ENCODE measurements at places on chromosomes 11 and 22.

GRCh38 chr11:89490602-89490980 is 584 bp downstream of the NOX4 start:
- DNase-seq: no peak

GRCh38 chr11:109729761-109730160 is 307.8 kb downstream of the C11orf87 start:
- DNase-seq: no peak

DNA sequence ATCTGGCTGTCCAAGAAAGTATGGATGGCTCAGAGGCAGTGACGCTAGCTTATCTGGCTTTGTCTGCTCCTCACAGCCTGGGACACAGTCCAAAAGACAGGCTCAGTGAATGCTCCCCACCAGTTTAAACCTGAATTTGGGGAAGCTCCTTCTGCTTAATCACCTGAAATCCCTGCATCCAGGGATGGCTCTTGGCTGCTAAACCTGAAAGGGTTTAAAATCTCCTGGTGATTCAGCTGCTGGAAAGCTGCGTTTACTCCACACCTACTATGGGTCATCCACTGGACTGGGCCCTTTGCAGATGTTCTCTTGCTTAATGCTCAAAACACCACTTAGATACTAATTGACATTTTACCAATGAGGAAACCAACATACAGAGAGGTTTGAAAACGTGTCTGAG is 302.0 kb upstream of the NARS2 start:
- DNase-seq: no peak

DNA sequence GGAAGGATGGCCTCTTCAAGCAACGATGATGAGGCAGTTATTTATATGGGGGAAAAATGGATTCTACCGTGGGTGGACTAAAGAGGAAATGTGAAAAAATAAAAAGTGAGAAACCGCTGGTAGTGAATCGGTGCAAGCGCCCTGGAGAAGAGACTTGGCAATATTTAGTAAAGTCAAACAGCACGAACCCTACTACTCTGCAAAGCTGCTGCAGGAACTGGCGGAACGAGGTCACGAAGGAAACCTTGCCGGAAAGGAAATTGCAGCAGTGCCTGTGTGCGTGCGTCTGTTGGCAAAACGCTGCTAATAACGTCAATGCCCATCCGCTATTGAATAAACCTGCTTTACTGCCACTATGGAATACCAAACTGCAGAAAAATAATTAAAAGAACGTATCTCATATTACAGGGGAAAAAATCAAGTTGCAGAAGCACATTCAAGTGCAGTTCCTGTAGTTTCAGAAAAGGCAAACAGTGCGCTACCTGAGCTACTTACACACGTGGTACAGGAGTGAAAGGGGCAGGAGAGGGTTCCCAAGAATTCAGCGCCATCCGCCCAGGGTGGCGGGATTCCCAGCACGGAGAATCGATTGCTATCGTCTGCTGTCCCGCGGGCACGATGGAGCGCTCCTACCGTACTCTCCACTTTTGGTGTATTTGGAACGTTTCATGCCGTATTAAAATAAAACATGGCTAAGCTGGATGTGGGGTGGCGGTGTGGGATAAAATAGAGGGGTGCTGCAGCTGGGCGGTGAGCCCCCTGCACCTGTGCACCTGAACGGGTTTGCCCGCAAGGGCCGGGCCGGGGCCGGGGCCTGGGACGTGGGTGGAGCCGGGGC is 585 bp upstream of the NADSYN1 start:
- DNase-seq: peak; percentile 21

GRCh38 chr22:32325811-32326237 is 31.8 kb upstream of the RFPL3 start:
- DNase-seq: no peak

- no peak for DNase-seq
Measured at GRCh38 chr11:72668629-72669347, 5.4 kb downstream of the PDE2A start.

DNA sequence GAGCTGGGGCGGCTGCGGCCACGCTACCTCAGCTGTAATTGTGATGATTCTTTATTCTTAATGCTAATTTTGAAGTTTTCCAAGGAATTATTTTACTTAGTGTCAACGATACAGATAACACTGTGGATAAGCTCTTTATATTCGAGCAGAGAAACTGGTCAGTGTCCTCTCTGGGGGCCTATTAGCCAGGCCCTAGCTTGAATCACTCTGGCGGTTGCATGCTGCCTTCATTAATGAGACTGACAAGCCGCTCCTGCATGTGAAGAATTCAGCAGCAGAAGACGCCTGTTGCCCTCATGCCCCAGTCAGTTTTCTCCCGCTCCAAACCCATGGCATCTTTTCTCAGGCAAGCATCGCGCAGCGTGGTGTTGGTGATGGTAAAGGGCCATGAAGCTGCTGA is 851.7 kb downstream of the OPCML start:
- DNase-seq: no peak

DNA sequence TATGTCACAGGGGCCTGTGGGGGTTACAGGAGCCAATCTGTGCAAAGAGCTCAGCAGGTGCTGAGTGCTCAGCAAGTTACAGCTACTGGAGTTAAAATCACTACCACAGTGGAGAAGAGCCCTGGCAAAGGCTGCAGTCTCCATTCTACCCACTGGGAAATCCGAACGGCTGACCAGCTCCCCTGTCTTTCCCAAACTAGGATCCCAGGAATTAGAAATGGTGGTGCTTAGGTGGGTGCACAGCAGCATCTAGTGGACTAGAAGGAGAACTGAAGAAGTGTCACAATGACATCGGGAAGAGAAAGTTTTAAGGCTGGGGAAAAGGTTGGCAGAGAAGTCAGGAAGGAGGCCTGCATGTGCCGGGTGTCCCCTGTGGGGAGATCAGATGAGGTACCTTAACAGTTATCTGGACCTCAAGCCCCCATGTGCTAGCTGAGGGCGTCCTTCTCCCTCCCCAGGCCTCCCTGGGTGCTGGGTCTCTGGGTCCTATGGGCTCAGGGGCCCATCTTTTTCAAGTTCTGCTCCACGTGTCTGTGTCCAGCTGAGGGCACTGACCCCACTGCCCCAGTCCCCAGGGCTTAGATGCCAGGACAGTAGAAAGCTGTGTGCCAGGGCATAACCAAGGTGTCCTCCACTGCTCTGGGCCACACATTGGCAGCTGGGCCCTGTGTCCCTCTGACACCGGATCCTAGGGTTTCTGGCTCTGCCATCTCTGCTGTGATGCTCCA is 1.9 kb downstream of the PIWIL3 start:
- peak; percentile 37 for DNase-seq

DNA sequence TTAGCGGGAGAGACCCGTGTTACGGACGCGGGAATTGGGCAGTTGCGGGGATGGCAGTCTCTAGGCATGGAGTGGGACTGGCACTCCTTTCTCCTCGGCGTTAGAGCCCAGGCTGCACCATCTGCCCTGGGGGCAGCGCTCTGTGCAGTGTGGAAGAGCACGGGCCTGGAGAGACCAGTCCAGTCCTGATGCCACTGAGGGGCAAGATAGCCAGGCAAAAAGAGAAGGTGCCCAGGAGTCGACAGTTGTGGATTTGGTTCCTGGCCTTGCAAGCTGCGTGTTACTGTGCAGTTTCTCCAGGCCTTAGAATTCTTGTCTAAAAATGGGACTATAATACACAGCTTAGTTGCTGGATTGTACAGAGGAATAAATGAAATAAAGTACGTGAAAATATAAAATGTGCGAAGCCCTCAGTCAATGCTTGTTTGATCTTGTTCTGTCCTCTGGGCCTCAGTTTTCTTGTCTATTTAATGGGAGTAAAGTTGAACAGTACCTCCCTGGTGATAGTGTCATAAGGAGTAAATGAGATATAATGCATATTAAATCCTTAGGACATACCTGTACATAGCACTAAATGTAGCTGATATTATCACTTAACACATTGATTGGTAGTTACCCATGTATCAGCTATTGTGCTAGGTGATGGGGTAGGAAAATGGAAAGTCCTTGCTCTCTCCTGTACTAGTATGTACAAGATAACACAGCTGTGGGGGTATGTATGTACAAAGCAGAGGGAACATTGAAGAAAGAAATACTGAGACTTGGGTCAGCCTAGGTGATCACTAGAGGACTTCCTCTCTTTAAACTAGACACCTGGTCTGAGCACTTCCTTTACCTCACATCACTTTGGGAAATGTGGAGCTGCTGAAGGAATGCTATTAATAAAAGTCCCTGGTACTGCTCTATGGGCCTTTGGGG is 1.2 kb downstream of the ATXN10 start:
- no peak for DNase-seq

GRCh38 chr11:107372439-107372838 is 85.2 kb downstream of the CWF19L2 start:
- no peak for DNase-seq

DNA sequence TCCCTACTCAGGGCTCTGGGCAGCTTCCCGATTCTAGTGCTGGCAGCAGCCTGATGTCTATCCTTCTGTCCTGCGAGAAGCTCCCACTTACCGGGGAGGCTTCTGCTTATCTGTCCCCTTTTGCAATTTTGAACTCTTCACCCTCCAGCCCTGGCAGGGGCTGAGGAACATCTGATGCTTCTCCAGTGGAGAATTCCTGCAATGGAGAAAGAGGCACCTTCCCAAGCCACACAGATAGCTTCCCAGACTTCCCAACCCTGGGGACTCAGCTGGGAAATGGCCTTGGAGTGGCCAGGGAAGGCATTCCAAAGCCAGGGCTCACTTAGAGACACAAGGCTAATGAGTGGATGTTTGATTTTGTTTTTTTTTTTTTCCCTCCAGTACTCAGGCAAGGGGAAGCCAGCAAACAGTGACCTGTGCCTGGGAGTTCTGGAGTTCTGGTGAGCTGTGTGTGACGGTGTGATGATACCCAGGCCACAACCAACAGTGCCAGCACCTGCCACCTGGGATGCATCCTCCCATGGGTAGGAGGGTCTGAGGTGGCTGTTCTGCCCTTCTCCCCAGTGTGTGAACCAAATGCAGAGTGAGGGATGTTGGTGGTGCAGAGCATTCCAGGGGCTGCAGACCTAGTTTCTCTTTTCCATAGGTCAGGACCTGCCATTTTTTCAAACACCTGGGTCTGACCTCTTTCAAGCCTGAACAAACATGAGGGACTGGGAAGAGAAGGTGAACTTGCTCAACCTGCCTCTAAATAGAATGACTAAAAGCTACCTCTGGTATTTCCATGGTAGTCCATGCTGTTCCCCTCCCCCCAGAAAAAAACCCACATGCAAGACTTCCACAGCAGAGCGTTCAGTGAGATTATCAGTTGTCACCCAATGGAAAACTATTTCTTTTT is 95.1 kb downstream of the CCDC81 start:
- peak; percentile 14 for DNase-seq

DNA sequence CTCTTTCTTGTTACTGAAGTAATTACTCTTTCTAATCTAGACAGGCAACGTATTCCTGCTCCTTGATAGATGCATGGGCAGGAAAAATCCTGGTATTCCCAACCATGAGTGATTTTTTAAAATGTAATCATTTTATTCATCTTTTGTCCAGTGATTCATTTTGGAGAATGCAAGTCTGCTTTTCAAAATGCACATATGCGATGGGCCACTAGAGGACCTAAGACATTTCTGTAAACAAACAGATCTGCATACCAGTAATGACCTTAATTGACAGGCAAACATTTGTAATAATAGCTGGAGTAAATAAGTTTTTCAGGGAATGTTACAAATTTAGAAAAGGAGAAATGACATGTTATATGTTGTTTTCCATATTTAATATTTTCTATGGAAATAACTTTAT is 1167.6 kb downstream of the JRKL start:
- DNase-seq: no peak

DNA sequence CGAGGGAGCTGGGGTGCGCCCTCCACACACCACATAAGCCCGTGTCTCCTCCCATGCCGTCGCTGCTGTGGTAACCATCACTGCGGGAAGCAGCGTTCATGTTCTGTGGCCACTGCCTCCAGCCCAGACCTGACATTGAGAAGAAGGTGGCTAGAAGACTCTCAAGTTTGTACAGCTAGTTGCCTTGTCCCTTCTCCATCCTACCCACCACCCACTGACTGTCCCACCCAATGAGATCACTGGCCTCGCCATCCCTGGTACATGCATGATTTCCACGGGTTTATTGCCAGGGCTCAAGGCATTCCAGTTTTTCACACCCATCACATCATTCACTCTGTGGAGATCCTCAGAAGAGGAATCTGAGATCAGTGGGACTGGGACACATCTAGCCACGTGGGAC is 33.0 kb downstream of the AHNAK start:
- DNase-seq: no peak

DNA sequence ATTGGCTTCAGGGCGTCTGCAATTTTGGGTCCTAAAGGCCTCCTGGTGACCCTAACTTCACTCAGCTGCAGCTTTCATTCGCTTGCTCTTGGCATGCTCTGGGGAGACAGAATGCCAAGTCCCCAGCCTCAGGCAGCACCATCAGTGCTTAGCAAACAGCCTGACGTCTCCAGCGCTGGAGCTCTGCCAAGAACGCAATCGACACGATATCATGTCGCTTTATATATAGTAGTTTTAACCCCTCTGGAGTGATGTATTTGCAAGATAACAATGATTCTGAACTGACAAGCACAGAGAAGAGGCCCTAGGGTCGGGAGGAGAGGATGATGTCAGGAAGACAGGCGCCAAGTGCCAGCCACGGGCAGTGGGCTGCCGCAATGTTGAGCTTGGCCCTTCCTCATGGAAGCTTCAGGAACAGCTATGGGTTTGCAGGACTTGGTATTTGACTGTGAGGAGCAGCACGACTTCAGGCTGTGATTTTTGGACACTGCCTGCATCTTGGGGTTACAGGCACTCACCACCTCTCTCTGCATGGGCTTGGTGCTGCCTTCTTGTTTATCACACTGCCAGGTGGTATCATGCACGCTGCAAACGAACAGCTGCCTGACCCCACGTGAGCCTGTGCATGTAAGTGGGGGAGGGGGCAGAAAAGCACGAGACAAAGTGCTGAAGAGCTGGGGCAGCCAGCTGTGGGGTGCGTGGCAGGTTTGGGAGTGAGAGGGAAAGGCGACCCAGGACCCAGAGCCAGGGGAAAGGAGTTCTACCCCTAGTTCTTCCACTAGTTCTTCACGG is 26.1 kb downstream of the B3GAT1 start:
- no peak for DNase-seq

GRCh38 chr22:49299821-49300231 is 527.8 kb downstream of the BRD1 start:
- no peak for DNase-seq

DNA sequence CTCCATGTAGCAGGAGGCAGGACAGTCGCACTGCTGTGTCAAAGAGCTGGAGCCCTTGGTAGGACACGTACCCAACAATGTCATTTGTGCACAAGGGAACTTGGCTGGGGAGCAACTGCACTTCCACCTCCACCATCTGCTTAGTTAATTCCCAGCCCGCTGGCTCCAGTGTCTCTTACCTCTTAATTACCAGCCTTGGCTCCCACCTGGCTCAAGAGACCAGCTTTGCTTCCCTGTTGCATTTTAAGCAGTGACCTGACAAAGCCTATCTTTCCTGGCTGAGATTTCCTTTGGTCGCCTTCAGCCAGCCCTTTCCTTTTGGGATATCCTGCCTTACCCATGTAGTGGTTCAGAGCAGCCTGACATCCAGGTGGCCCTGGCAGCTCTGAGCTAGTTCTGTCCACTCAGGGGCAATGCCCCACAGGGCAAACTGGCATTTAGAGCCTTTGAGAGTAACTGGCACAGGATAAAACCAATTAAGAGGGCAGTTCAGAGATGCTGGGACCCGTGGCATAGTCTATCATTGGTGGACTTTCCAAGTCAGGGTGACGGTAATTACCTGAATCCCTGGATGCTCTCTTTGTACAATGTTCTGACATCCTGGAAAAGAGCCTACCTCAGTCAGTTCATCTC is 212.6 kb upstream of the SORL1-AS1 start:
- DNase-seq: no peak

All from AG08395 (cell line).